Mesangial cell (primary cell): ENCODE measurements at places on chromosomes 13 and 19. TPM values are rescaled to one million over a fixed set of nuclear protein-coding genes. Genes with fewer than 3 reads are reported as not detected.

GNG8 gene
- total RNA-seq: not detected in 2 replicates

ZNF606 gene
- total RNA-seq: 5.7 and 18.0 TPM in 2 replicates

CATSPERD gene
- not detected in 2 replicates for total RNA-seq

CEACAM18 gene
- not detected in 2 replicates for total RNA-seq
